CD4-positive, CD25-positive, alpha-beta regulatory T cell (primary cell): ENCODE measurements at places on chromosomes 12 and 14. TPM values are rescaled to one million over a fixed set of nuclear protein-coding genes. Genes with fewer than 3 reads are reported as not detected.

- no peak for DNase-seq
Measured at GRCh38 chr12:572532-572899, 90.7 kb downstream of the NINJ2 start.

GRCh38 chr14:66395300-66395699 is 90.9 kb upstream of the CCDC196 start:
- peak; percentile 23 for DNase-seq

The AKAP3 gene
- 1.5 TPM for total RNA-seq

- DNase-seq: no peak
Measured at GRCh38 chr14:40268236-40268635, 836.0 kb upstream of the FBXO33 start.

- DNase-seq: no peak
Measured at GRCh38 chr12:79546466-79547043, 144.2 kb downstream of the PAWR start.
